ENCODE measurements at places on chromosomes 16 and 17.
A peak's percentile ranks its signal among the peaks of the same experiment; 100 is the strongest.

DNA sequence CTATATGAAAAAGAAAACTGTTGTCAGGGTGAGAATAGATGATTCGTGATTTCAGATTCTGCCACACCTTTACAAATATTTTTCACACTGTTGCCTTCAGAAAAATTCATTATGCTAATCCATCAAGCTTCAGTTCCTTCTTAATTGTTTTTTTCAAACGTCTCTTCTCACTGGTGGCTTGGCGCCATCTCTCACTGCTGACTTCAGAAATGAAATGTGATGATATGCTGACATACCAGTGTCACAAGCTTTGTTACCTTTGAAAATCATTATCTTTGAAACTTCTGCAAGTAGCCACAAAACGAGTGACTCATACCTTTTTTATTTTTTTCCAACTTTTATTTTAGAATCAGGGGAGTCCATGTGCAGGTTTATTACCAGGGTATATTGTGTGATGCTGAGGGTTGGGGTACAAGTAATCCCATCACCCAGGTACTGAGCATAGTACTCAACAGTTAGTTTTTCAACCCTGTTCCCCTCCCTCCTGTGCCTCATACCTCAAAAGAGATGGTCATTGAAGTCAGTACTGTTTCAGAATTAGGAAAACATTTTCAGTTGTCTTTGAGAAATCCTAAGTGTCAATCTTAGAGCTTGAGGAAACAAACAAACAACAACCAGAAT is 14.0 kb upstream of the KRT222 start:
- DNase-seq: no peak

DNA sequence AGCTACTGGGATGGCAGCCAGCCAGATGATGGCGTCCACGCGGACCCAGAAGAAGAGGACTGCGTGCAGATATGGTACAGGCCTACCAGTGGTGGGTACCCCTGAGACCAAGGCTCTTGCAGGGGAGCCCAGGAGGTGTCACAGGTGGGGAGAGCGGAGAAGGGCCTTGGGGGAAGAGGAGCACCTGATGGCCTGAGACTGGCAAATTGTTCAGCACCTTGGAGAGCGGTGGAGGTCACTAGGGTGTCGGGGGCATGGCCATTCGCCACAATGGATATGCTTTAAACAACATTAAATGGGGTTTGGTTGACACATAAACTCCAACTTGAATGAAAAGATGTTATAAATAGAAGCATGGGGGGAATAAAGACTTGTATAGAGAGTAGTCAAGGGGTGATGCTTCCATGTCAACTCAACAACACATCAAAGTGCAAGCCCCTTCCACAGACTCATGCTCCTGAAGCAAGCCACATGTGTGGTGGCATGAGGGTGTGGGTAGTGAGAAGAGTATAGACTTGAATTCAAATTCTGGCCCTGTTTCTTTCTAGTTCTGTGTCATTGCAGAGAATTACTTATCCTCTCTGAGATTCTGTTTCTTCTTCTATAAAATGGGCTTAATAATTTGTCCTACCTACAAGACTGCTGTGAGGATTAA is 22.2 kb downstream of the CLEC19A start:
- DNase-seq: no peak

GRCh38 chr17:81405411-81405872 is 10.2 kb downstream of the BAHCC1 start:
- peak; percentile 84 for DNase-seq

GRCh38 chr17:29740017-29740416 is 117.3 kb upstream of the CORO6 start:
- DNase-seq: no peak

DNA sequence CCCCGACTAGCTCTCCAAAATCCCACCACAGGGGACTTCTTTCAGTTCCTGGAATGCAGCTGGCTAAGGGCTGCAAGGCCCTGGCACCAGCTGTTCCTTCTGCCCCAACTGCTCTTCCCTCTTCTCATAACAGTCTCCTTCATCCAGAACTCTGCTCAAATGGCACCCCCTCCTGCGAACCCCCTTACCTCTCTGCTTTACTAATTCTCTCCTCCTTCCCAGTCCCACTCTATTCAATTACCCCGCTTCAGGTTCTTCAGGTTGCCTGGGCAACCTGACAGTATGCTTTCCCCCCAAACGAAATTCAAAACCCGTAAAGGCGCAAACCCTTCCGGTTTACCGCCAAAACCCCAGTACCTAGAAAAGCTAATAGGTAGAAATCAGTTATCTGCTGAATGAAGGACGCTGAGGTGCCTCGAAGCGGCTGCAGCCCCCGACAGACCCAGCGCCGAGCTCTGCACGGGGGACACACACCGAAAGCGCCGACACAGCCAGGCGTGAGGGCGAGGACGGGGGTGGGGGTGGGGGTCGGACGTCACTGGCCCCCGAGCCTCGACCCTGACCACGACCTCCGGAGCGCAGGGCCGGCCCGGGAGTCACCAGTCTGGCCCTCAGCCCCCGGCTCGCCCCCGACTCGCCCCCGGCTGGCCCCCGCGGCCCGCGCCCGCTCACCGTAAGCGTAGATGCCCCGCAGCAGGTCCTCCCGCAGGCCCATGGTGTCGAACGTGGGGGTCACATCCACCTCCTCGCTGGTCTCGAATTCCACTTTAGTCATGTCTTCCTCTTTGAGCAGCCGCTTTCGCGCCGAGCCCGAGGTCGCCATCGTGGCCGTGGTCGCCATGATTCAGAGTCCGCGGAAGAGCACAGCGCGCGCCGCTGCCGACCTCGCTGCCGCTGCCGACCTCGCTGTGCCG is 550 bp downstream of the EIF4A3 start:
- DNase-seq: no peak

GRCh38 chr16:29316761-29317183 is 89.7 kb downstream of the NPIPB11 start:
- DNase-seq: no peak

DNA sequence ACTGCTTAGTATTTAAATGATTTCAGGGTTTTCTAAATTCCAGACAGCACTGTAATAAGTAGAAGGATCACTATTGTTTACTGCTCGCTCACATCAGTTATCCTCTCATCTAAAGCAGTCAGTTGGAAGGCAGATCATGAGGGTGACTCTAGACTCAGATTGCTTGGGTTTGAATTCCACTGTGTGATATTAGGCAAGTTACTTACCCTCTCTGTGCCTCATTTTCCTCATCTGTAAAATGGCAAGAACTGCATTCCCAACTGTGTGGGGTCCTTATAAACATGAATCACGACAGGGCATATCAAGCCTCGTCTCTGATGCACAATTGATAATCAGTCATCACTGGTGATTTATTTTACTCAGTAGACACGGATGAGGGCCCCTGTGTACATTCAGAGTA is 15.1 kb downstream of the CLUAP1 start:
- no peak for DNase-seq

GRCh38 chr17:602436-602835 is 112.2 kb downstream of the VPS53 start:
- peak; percentile 74 for DNase-seq

GRCh38 chr16:86566966-86567700 is 504 bp downstream of the FOXC2 start:
- peak; percentile 60 for DNase-seq

GRCh38 chr17:43356999-43357398 is 41.8 kb upstream of the ARL4D start:
- peak; percentile 89 for DNase-seq

GRCh38 chr17:41593306-41593981 is 6.7 kb upstream of the KRT14 start:
- no peak for DNase-seq

GRCh38 chr17:50634224-50634914 is at the start of gene ABCC3:
TSS of gene ABCC3 (plus strand) at chr17:50634881. CDS start at chr17:50634937, 56 bp downstream.
- peak; percentile 31 for DNase-seq

DNA sequence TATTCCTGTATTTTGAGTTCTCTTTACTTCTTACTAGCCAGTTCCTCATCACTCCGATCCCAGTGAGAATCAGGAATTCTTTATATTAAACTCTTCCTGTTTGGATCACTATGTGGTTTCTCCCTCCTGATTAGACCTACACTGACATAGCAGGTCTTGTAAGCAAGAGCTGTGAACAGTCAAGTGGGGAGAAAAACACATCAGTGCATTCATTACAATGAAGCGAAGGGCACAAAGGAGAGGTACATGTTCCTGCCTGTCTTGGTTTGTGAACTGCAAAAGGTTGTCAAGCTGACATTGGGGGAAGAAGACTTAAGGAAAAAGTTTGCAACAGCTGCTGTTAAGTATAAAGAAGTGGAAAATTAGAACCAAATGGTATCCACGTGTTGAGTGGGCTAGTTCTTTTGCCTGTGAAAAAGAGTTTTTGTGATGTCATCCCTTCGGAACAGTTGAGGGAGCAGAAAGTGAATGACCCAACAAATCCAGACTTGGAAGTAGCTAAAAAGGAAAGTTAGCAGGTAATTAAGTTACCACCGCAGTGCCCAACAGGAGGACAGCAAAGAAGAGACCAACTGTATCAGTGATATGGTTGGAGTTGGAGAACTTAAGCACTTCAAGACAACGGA is 23.0 kb upstream of the TRIM25 start:
- DNase-seq: no peak

- no peak for DNase-seq
These were observed 551 bp upstream of the MLX start for GRCh38 chr17:42566215-42566882.

DNA sequence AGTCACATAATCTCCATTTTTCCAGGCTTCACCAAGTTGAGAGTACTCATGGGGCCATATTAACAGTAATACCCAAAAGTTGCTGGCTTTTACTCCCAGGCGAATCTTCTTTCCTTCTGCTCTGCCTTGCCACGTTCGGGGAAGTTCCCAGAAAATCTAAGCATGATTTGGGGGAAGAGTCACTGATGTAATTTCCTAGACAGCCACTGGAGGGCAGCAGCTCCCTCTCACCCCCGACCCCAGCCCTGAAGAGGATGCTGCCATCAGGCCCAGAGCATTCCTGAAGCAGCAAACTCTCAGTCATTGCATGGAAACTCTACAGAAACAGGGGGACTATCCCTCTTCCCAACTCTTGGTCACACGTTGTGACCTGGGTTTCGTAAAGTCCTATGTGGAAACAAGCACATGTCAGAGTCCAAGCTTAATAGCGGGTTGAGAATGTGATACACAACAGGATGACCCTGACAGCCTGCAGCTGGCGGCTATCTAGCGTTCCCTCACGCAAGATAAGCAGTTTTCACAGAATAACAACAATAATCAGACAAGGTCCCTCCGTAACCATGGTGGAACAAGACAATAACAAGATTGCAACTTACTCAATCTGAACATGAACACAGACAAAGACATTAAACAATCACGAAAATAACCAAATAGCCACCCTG is 43.8 kb upstream of the DHX40 start:
- DNase-seq: peak; percentile 53

DNA sequence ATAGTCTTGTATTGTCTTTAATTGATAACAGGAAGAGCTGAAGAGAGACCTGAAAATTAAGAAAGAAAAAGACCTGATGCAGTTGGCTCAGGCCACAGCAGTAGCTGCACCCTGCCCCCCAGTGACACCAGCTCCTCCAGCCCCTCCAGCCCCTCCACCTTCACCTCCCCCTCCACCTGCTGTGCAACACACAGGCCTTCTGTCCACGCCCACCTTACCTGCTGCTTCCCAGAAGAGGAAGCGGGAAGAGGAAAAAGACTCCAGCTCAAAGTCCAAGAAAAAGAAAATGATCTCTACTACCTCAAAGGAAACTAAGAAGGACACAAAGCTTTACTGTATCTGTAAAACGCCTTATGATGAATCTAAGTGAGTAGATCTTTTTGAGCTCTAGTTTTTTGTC is 36.8 kb downstream of the C17orf58 start:
- no peak for DNase-seq

DNA sequence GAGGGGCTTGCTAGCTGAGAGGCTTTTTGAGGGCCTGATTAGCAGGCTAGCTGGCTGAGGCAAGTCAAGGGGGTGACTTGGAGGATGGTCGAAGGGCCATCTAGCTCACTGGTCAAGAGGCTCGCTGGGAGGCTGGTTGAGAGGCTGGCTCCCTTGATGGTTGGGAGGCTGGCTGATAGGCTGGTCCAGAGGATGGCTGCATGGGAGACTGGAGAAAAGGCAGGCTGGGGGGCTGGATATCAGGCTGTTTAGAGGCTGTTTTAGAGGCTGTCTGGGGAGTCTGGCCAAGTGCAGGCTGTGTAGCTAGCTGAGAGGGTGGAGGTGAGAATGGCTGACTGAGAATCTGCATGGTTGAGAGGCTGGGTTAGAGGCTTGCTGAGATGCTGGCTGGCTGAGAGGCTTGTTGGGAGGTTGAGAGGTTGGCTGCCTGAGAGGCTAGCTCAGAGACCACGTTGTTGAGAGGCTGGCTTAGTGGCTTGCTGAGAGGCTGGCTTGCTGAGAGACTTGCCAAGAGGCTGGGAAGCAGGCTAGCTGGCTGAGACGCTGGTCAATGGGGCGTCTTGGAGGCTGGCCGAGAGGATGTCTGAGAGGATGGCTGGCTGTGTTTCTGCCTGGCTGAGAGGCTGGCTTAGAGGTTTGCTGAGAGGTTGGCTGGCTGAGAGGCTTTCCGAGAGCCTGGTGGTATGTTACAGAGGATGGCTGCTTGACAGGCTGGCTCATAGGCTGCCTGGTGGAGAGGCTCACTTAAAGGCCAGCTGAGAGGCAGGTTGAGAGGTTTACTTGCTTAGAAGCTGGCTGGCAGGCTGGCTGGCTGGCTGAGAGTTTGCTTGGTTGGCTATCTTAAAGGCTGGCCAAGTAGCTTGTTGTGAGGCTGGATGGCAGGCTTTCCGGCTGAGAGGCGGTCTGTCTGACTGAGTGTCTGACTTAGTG is 36.6 kb upstream of the ACSM2B start:
- DNase-seq: no peak

- peak; percentile 92 for DNase-seq
These were observed 20.8 kb upstream of the ZFHX3 start for GRCh38 chr16:73068541-73069401.

- DNase-seq: no peak
These were observed 752 bp downstream of the TBC1D24 start for GRCh38 chr16:2475413-2476344.

Measured in fibroblast of upper back skin (primary cell).